ENCODE measurements at places on chromosomes 13 and 19.

DNA sequence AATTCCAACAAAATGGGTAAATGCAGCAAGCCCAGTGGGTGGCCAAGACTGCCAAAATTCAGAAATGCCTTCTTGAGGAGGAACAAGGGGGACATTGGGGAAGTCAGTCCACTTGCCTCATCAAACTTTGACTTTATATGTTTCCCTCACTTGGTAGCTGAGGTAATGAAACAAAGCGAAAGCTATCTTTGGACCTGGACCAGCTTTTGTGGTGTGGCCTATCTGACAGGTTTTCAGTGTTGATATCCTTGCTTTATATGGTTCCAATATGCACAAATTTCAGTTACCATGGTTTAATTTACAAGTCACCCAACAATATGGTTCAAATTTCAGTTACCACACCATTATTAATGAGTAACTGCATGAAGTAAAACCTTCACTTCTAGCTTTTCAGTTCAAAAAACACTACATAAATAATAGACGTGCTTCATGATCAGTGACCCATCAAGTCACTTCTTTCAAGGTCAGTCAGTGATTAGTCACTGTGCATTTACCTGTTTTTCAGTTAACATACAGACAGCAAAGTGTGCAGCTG, 17.7 kb upstream of the POU4F1 start:
- no peak for DNase-seq

DNA sequence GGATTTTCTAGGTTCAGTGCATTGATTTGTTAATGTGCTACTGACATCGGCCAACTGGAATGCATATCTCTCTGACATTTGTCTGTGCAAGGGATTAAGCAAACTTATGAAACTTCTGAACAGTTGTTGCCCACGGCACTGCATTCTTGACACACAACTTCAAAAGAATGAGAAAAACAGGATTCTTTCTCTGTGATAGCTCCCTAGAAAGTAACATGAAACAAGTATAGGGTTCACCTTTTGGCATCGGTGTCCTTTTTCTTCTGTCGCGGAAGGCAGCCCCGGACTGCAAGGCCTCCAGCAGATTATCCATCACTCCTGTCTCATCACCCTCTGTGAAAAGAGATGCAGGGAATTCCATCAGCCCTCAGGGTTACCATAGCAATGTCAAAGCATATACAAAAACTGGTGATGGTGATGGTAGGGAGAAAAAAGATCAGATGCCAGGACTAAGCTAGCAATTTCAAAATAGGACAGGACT, 389.2 kb downstream of the DIAPH3 start:
- DNase-seq, result no peak

GRCh38 chr13:47094734-47095434, 198.0 kb upstream of the HTR2A start:
- no peak for DNase-seq

DNA sequence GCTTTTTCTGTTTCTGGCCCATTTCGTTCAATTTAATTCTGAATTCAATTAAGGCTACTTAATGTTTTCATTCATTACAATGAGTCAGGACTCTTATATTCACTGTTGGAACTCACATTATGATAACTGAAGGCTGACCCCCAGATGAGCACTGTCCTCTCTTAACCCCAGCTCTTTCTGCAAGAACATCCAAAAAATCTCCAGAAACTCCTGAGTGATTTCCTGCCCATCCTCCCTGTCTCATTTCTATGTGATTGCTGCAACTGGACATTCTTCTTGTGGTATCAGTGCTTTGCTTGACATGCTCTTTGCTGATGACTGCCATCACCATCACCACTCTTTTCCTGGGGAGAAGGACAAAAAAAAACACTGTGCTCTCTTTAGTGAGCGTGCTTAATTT, 240.3 kb downstream of the SPRY2 start:
- DNase-seq, result no peak

- DNase-seq, result no peak
These were observed 747 bp upstream of the CACTIN start for GRCh38 chr19:3627351-3627723.

DNA sequence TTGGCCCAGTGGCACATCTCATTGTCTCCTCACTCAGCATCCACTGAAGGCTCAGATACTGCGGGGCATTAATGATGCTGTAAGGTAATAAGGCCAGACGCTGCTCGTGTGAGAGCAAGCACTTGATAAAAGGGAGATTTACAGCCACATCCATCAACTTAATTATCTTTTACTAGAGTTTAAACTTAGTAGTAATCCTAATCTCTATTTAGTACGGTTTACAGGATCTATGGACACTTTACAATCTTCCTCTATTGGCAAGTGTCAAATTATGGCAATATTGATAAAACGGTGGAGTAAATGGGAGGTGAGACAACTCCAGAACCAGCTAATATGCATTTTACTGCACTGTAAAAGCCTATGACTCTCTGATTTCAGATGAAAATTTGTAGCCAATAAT, 192.7 kb upstream of the GPR12 start:
- no peak for DNase-seq

- no peak for DNase-seq
These were observed at the start of gene SPIB for GRCh38 chr19:50418176-50419021. Gene SPIB, plus strand, starts transcription at chr19:50418938. Its CDS starts 25 bp downstream, at chr19:50418963.

DNA sequence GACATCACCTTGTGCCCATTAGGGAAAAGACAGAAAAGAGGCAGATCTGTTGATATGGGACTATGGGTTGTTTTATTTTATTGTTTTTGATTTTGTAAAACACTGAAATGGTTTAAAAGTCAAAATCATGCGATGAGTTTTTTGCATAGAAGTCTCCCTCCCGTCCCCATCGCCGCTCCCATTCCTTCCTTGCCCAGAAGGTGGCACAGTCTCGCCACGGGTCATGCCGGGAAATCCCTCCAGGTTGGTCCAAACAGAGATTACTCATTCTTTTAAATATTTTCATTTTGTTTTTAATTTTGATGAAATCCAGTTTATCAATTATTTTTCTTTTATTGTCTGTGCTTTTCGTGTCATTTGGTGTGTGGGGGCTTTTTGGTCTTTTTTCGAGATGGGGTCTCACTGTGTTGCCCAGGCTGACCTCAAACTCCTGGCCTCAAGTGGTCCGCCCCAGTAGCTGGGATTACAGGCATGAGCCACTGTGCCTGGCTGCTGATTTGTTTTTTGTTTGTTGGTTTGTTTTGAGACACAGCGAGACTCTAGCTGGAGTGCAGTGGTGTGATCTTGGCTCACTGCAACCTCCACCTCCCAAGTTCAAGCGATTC, 9.2 kb downstream of the PGPEP1 start:
- no peak for DNase-seq

DNA sequence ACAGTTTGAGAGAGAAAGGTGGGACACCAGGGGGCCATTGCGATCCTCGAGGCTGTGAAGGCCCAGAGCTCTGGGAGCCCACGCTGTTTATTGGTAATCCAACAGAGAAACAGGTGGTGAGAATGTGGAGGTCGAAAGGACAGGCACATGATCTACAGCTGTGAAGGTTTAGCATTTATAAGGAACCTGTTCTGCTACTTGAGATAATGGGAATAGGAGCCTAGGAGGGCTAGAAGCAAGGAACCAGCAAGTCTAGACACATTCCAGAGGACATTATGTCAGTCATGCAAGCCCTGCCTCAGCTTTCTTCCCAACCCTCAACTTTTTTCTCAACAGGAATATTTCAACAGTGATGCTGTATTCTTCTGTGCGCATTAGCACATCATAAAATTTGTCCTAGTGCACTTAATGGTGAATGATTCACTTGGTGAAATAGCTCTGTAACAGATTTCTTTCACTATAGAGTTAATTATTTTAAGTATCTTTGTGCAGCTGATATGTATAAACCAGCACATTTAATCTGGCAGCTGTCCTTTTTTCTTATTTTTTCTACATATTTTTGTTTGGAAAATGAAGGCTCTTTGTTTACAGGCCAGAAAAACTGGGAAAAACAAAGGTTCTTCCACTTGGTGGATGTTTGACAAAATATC, 25.4 kb downstream of the ZNF90 start:
- no peak for DNase-seq

DNA sequence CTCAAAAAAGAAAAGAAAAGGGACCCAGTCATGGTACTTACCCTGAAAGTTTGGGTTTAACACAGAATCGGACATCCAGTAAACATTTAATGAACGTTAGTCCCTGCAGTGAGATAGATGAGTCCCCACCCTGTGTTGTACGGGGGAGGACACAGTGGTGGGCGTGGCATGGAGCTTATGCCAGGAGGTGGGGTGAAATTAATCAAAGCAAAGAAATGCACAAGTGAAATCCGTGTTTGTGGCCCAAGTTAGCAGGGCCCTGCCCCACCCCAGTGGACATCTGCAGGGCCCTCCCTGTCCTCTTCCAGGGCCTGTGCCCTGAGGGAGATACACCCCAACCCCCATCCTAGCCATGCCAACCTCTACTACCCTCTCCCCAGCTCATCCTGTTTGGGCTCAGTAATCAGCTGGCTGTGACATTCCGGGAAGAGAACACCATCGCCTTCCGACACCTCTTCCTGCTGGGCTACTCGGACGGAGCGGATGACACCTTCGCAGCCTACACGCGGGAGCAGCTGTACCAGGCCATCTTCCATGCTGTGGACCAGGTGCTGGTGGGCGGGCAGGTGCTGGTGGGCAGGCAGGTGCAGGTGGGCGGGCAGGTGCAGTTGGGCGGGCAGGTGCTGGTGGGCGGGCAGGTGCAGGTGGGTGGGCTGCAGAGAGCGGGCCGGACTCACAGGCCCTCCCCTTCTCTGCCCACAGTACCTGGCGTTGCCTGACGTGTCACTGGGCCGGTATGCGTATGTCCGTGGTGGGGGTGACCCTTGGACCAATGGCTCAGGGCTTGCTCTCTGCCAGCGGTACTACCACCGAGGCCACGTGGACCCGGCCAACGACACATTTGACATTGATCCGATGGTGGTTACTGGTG, 3.9 kb downstream of the MCOLN1 start:
- no peak for DNase-seq

DNA sequence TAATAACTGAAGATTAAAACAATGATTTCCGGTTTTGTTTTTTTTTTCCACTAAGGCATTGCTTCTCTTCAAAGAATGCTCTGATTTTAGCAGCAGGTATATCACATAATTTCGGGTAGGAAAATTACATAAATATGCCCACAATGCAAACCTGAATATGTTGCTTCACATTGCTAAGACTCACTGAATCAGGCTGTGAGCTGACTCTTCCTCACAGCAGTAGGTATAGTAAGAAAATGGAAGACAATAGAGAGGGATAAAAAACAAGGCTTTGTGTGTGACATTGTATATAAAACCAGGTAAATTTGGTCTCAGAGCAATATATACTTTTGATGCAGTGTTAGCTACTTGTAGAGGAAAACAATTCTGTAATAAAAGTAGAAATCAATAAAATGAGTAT, 1355.0 kb downstream of the OLFM4 start:
- DNase-seq, result no peak

DNA sequence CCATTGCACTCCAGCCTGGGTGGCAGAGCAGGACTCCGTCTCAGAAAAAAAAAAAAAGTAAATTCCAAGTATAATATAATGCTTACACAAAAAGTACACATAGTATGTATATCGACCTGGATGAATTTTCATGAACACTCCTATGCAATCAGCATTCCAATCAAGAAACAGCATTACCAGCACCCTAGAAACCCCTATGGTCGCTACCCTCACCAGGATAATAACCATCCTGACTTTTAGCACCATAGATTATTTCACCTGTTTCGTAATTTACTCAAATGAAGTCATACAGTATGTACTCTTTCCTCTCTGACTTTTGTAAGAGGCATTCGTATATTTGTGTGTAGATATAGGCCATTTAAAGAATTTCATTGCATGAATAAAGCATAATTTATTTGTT, 47.6 kb downstream of the PCDH8 start:
- DNase-seq, result no peak

GRCh38 chr13:76886005-76886291, 257 bp downstream of the KCTD12 start:
- DNase-seq, result no peak

DNA sequence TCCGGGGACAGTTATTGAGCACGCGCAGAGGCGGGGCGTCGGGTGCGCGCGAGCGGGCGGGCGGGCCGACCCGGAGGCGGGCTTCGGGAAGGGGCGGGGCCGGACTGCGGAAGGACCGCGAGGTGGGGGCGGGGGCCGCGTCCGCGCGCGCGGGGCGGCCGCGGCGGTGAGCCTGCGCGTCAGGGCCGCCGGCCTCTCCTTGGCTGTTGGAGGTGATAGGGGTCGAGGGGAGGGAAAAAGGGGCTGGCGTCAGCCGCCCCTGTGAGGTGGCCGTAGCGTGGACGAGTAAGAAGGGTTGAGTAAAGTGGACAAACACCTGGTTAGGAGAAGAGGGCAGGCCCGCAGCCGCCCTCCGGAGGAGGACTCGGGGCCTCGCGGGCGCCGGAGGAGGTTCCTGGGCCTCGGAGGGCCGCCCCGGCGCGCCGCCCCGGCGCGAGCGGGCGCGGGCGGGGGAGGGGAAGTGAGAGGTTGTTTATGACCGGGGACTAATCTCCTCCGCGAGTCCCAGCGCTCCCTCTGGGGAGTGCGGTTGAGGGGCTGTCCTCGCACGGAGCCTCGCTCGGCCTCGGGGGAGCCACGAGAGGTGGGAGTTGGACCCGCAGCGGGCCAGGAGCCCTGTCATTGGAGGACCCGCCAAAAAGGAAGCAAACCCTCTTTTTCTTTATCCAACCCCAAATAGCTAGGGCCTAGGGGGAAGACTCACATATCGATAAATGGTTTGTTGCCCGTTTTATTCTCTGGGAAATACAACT, 547 bp upstream of the INTS6 start:
- peak; percentile 74 for DNase-seq

DNA sequence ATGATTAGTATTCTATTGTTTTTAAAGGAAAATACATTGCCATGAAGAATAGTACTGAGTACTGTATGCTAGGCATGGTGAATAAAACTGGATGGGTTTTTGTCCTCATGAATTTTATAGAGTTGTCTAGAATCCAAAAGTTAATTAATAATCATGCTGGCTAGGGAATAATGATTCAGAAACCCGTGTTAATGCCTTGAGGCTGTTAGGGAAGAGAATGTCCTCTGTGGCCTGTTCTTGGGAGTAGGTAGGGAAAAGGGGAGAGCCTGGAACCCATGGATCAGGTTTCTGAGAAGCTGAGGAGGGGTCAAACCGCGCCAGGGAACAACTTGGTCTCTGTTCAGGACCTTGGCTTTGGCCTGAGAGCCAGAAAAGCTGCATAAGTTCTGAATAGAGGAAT, 1376.3 kb upstream of the SLC10A2 start:
- no peak for DNase-seq

GRCh38 chr13:112625698-112626097, 37.7 kb upstream of the TUBGCP3 start:
- no peak for DNase-seq

GRCh38 chr19:14979476-14980255, at the start of gene SLC1A6:
Gene SLC1A6, minus strand, starts transcription at chr19:14979864. Its CDS starts 6,954 bp downstream, at chr19:14972910.
- DNase-seq, result no peak

GRCh38 chr13:80744147-80744914, 403.4 kb upstream of the SPRY2 start:
- DNase-seq, result no peak

All from activated T-helper 9 cell treated with anti-CD3 and anti-CD28 coated beads, Interleukin-2, amount 50 U/mL, for 16 hours (primary cell).